NCI-H187 treated with DMSO at 0.1 percent for 48 hours (cell line): ENCODE measurements at places on chromosomes 5 and 9.

DNA sequence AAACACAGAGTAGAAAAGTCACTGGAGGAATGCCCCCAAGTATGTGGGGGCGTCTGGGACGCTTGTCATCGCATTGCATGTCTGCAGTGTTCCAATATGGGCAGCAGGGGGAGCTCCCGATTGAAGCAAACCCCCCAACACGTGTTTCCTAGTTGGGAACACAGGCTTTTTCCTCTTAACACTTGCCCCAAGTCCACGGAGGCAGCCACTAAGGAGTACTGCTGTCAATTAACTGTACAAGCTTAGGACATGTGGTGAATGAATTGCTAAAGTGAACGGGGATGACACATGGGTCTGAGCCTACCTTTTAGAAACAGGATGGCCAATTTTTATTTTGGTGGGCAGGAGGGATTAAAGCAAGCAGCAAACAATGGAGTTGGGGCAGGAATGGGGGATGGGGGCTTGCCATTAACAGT is 2.2 kb downstream of the GABRB2 start:
- no peak for DNase-seq

GRCh38 chr9:81191222-81191621 is 498.1 kb downstream of the TLE1 start:
- DNase-seq: no peak

DNA sequence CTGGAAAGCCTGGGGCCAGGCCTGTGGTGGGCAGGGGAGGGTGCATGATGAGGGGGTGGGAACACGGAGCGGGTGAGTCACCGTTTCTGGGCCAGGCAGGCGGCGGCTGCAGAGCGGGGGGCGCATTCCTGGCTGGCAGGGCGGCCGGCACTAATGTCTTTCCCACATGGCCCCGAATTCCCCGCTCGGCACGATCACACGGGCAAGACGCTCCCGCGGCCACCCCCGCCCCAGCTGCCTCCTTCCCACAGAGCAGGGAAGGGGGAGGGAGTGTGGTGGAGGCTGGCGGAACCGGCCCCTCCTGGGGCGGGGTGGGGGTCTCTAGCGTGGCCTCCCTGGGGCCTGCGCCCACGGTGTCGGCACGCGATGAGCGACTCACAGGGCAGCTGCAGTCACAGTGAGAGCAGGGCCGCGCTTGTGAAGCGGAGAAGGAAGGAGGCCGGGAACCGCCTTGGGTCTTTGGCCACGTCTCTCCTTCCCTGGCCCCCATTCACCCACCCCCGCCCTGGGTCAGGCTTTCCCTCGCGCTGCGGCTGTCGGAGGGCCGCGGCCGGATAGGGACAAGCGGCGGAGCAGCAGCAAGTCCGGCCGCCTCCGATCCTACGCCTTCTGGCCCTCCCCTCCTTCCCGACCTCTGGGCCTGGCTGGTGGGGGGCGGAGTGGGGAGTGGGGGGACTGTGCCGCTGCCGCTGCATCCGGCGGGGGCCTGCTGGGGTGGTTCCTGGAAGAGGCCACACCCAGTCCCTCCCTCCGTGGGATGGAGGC is 48.9 kb downstream of the CXXC5 start:
- no peak for DNase-seq

- DNase-seq: no peak
These were observed 81.8 kb downstream of the BOD1 start for GRCh38 chr5:173534664-173535063.
